CD14-positive monocyte (primary cell): ENCODE measurements at places on chromosomes 16 and 17.

GRCh38 chr17:29390851-29391631, 878 bp downstream of the TAOK1 start:
- peak; percentile 49 for DNase-seq

DNA sequence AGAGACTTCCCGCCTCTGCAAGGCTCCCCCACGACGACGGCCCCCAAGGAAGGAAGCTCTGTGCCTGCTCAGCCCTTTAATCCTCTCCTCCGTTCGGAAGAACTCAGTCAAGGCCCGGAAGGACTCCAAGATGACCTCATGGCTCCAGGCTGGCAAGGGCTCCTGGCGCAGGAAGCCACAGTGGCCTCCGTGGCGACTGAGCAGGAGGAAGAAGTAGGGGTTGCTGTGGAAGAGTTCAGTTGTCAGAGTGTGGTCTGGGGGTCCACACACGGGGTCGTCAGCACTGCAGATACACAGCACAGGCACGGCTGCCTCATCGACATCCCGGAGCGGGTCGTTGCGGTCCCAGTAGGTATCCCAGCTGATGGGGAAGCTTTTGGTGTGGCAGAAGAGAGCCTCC, 4.2 kb downstream of the ABHD15 start:
- DNase-seq: no peak

- DNase-seq: peak; percentile 100
These were observed 4.2 kb downstream of the NR1D1 start for GRCh38 chr17:40095944-40096791.

- no peak for DNase-seq
These were observed 15.5 kb downstream of the SNF8 start for GRCh38 chr17:48928876-48929811.

DNA sequence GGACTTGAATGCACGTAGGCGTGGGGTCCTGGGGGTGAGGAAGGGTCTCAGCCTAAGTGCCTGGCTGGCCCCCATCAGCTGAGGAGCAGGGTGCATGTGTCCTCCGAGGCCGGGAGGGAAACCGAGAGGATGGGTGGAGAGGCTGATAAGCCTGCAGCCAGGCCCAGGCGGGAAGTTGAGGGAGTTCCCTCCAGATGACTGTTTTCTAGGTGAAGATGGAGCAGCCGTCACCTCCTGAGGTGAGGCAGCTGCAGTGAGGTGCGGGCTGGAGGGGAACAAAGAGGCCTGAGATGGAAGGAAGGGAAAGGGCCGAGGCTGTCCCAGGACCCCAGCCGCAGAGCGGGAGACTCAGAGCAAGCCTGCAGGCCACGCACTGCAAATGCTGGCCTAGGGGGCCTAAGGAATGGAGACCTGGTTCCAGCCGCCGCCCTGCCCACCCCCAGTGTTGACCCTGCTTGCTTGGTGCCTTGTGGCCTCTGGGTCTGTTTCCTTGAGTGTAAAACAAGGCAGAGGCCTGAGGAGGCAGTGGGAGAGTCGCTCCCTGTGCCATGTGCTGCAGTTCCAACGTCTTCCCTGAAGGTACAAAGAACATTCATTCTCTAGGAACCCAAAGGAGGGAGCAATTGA, 3.0 kb downstream of the PECAM1 start:
- no peak for DNase-seq

DNA sequence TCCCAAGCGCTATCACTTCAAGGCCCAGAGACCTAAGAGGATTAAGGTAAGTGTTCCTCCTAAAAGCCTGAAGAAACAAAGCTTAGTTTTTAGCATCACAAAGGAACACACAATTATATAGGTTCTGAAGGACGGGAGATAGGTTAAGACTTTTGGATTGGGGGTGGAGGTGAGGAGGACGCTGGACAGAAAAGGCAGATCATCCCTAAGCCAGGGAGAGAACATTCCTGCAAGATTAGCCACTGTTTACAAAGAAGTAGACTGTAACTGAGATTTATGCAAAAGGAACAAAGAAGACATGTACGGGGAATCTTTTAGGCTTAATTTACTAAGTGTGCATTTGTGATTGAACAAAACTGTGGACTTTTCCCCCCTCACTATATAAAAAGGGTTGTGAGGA, 184.1 kb upstream of the IRX5 start:
- DNase-seq: no peak

DNA sequence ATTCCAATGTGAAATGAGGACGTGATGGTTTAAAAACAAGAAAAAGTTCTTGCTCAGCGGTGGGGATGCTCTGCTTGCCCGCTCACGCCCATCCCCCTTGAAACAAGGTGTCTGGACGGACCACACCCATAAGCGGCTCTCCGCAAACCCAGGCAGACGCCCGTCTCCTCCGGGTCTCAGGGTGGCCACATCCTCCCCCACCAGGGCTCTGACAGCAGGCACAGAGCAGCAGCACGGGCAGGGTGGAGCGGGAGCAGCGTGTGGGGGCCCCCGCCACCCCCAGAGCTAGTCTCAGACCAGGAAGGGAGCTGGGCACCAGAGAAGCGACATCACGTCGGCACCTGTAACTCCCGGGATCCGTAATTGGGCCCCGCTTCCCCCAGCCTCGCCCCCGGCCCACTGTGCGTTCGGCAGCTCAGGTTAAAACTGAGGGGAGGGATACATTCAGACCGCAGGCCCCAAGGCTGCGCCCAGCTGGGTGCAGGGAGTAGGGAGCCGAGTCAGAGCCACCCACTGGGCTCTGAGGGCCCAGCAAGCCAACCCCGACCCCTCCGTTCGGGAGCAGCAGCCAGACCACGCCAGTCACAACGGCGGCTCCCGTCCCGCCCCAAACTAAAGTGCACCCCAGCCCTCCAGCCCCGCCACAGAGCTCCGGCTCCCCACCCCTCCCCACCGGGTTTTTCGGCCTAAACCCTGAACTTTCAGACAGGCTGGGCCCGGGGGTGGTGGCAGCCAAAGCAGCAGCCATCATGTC, 22.0 kb downstream of the CLUH start:
- no peak for DNase-seq

- DNase-seq: no peak
These were observed 3.6 kb downstream of the CBX8 start for GRCh38 chr17:79792984-79793923.

DNA sequence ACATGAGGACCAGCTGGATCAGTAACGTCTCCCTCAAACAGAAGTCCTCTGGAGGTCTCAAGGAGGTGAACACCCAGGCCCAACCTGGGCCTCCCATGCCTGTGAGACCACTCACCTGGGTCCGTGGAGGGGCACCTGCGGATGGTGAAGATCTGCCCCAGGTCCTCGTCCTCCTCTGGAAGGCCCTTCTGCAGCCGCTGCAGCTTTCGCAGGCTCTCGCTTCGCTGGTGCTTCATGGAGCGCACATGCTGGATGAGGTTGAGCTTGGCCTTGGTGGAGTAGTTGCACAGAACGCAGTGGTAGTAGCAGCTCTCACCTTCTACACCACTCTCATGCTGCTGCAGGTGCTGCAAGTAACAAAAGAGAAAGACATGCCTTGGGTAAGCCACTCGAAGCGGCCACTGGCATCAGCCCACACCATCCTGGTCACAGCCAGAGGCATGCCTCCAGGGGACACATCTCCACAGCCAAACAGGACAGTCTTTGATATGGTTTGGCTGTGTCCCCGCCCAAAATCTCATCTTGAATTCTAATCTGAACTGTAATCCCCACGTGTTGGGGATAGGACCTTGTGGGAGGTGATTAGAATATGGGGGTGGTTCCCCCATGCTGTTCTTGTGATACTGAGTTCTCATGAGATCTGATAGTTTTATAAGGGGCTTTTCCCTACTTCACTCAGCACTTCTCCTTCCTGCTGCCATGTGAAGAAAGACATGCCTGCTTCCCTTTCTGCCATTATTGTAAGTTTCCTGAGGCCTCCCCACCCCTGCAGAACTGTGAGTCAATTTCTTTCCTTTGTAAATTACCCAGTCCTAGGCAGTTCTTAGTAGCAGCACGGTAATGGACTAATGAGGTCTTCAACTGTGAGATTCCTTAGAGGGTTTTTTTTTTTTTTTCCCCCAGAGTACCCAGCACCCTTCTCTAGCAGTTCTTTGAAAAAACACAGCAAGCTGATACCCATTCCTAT, 158.0 kb downstream of the ZFHX3 start:
- peak; percentile 44 for DNase-seq

DNA sequence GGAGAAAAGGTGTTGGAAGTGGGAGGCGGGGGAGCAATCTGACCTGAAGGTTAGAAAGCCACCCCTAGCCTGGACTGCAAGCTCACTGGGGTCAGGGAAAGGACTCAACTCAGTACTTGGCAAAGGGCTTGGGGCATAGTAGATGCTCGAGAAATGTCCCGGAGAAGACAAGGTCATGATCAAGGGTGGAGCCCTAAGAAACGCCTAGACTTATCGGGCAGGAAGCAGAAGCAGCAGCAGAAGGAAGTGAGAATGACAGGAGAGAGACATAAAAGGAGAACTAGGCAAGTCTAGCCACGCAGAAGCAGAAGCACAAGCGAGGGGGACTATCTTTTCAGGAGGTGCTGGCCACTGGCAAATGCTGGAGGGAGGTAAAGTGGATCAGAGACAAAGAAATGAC, 10.2 kb downstream of the COTL1 start:
- peak; percentile 91 for DNase-seq

GRCh38 chr17:36591434-36592315, at the start of gene DHRS11:
Gene DHRS11, plus strand, starts transcription at chr17:36591879. Its CDS starts 131 bp downstream, at chr17:36592010.
- DNase-seq: peak; percentile 64

DNA sequence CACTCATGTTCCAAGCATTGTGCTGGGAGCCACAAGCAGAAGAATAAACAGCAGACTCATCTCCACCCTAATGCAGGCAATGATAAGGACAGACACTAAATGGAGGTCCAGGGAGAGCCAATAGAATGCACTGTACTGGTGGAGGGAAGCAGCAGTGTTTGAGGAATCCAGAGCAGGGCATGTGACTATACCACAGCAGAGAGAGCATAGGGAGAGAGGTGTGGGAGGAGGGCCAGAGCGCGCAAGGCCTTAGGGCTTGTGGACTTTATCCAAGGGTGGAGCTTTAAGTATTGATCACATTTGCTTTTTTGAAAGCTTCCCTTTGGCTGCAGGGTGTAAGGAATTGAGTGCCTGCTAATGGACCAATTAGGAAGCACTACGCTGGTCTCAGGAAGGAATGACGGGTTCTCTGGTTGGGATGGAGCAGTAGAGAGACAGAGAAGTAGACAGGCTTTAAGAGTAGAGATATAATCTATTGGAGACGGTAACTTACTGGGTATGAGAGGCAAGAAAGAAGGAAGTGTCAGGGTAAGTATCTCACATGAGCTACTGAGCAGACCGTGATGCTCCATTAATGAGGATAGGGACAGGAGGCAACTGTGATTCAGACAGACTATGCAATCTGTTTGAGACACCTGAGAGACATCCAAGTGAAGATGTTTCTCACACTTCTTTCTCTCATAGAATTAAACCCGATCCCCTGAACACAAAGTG, 82.2 kb downstream of the MYO1D start:
- DNase-seq: no peak

GRCh38 chr16:25966172-25967097, 274.7 kb downstream of the HS3ST4 start:
- no peak for DNase-seq

- DNase-seq: no peak
These were observed 86.3 kb upstream of the DHX40 start for GRCh38 chr17:59479141-59479540.

GRCh38 chr16:66509576-66509975, 40.3 kb downstream of the TK2 start:
- DNase-seq: no peak
